Activated CD4-positive, alpha-beta memory T cell treated with anti-CD3 and anti-CD28 coated beads for 36 hours (primary cell): ENCODE measurements at places on chromosomes 16 and 17. TPM values are rescaled to one million over a fixed set of nuclear protein-coding genes. Genes with fewer than 3 reads are reported as not detected.
A peak's percentile ranks its signal among the peaks of the same experiment; 100 is the strongest.

DNA sequence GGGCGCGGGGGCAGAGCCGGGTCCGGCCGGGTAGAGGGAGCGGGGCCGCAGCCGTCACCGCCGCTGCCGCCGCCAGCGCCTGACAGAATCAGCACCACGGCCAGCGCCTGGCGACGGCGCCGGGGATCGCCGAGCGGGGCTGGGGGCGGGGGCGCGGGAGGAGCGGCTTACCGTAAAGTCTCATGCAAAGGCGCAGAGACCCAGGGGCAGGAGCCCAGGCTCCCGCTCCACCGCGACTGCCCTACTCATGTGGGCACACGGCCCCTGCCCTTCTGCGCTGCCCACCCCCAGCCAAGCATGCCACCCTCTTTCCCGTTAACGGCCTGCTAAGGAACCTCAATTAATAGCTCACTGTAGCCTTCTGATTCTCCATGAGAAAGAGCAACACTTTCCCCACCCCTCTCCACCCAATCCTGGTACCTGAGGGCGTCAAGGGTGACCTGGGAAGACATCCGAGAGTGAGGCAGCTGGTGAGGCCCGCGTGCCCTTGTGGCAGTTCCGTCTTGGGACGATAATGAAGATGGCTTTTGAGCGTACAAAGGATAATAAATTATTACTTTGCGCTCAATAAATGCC, at the start of gene SEZ6:
TSS of gene SEZ6 (minus strand) at position 98 of the 576 bp plus-strand sequence. CDS start 164 bp downstream, outside the sequence.
- no peak within 1 kb of the TSS for H3K27ac ChIP-seq
- no peak within 1 kb of the TSS for H3K4me3 ChIP-seq
- peak; percentile 80 for DNase-seq
- H3K36me3 ChIP-seq = no peaks in the 10 kb centered on the region
- peaks cover 3% of the 10 kb centered on the region for H3K4me1 ChIP-seq

GRCh38 chr17:30229012-30229411, 6.5 kb downstream of the SLC6A4 start:
- H3K4me3 ChIP-seq = no peak overlapping the region
- peaks cover 30% of the 10 kb centered on the region for H3K27me3 ChIP-seq
- DNase-seq = no peak
- no peaks in the 10 kb centered on the region for H3K4me1 ChIP-seq
- H3K36me3 ChIP-seq = no peaks in the 10 kb centered on the region
- H3K27ac ChIP-seq = no peak overlapping the region

GRCh38 chr16:1993731-1994131, 4.0 kb downstream of the SYNGR3 start:
- H3K4me3 ChIP-seq = no peak overlapping the region
- H3K36me3 ChIP-seq = peaks cover 9% of the 10 kb centered on the region
- peaks cover 25% of the 10 kb centered on the region for H3K4me1 ChIP-seq

The ITGB4 gene
- 0.67 TPM for total RNA-seq

DNA sequence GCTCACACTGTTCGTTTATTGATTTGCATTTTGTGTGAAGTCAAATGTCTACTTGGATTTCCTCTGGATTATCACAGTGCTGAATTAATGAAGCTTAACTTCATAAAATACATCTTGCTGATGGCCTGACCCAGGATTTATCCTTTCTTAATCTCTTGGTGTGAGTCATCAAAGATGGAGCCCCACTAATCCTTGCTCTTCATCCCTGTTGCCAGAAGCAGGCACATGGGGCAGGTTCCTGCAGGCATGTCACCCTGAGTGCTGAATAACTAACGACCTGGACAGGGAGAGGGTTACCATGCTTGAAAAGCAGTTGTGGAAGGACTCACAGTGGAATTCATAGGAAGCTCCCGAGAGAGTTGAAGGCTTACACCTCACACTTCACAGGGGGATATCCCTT, 56.0 kb upstream of the FA2H start:
- no peaks in the 10 kb centered on the region for H3K4me1 ChIP-seq
- no peak overlapping the region for H3K27ac ChIP-seq
- no peak overlapping the region for H3K4me3 ChIP-seq
- peaks cover 10% of the 10 kb centered on the region for H3K27me3 ChIP-seq
- H3K36me3 ChIP-seq = peaks cover 2% of the 10 kb centered on the region
- DNase-seq = no peak

The MSLN gene
- not detected for total RNA-seq
